ENCODE measurements at places on chromosomes 2 and 18.
A peak's percentile ranks its signal among the peaks of the same experiment; 100 is the strongest.

DNA sequence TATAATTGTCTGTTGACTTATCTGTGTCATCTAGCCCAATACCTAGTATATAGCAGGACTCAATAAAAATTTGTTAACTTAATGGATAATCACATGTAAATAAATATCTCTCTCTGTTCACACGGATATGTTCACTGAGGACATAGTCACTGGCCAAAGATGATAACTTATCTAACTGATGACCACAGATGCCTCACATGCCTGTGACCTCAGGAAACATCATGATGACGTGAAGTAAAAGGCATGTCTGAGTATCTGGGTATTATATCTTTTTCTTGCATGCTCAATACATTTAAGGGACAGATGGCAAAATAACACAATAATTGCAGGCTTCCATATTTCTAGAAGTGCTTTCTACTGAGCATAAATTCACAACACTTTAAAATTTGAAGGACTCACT is 41.4 kb upstream of the PARD3B start:
- no peak for DNase-seq

GRCh38 chr2:191148791-191149190 is 2.0 kb downstream of the STAT4 start:
- no peak for DNase-seq

DNA sequence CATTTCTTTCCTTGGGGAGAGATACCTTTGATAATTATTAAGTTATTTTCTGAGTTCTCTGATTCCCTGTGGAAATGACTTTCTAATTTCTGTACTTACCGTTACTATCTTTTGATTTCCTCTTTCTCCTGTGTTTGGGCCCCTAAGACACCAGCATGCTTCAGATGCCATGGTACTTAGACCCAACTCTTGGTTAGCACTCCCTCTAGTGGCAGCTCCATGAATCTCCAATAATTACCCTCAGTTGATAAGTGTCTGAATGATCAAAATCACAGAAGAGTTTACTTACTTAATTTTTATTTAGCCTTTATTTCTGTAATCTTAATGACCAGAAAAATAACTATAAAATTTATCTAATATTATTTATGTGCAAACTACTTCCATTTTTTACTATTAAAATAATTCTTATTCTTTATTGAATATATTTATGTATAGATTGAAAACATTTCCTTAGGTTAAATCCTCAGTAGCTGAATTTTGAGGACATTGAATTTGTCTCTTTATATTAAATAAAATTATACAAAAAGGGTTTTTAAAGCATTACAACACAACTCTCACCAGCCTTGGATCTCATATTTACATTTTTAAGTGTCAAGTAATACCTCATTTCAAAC is 300.4 kb downstream of the KCNS3 start:
- no peak for DNase-seq

DNA sequence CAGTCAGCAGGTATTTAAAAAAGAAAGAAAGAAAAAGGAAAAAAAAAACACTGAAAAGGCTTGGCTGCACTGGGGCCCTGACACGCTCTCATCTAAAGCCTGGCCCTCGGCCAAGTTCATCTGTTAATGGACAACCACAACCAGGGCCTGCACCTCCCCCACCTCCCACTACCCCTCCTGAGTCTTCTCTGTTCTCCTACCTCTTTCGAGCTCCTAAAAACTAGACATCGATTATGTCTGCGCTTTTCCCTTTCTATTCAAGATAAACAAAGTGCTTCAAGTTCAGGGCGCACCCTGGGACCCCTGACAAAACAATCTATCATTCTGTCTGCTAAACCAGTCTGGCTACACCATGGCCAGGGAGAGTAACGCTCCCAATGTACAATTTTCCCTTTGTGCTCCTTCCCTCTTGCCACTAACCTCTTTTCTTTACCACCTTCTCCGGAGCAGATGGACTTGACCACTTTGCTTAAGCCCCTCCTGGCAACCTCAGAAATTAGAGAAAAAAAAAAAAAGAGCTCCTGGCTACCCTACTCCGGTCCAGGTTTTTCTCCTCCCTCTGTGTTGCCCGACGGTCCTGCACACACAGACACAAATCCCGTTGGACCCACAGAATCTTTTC is 22.7 kb downstream of the BCL11A start:
- DNase-seq: no peak

GRCh38 chr2:53740170-53740569 is 27.4 kb upstream of the CHAC2 start:
- DNase-seq: no peak

GRCh38 chr2:180443888-180444287 is 436.8 kb upstream of the CWC22 start:
- DNase-seq: no peak

- DNase-seq: no peak
Observed at GRCh38 chr2:182585001-182585400, 131.1 kb upstream of the DNAJC10 start.

- no peak for DNase-seq
Observed at GRCh38 chr2:225895126-225895525, 495.6 kb downstream of the NYAP2 start.

DNA sequence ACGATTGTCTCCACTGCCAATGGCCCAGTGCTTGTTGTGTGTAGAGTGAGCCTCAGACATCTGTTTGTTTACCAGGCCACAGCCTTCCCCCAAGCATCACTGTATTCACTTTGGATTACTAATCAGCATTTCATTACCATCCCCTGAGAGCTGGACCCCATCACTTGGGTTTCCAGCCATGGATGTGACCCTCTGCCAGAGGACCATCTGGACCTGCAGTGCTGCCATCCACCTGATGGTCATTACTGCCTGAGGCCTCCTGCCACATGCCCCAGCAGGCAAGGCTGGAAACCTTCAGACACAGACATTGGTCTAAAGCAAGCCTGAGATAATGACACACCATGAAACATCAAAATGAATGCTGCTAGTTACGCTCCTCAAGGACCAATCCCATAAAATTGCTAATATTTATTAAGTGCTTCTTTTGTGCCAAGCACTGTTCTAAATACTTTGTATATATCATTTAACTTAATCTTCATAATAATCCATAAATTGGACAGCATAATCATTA is 2096.3 kb upstream of the CELF4 start:
- DNase-seq: no peak

- DNase-seq: no peak
Observed at GRCh38 chr2:195162918-195163317, 494.1 kb upstream of the SLC39A10 start.

GRCh38 chr18:57141208-57142129 is 5.4 kb upstream of the BOD1L2 start:
- no peak for DNase-seq

- DNase-seq: peak; percentile 79
Observed at GRCh38 chr2:234463626-234464290, 33.1 kb downstream of the ARL4C start.

- DNase-seq: no peak
Observed at GRCh38 chr2:163681745-163682144, 54.1 kb downstream of the FIGN start.

- no peak for DNase-seq
Observed at GRCh38 chr2:206435742-206436141, 7.6 kb upstream of the ADAM23 start.

- no peak for DNase-seq
Observed at GRCh38 chr2:14011190-14011589, 621.3 kb upstream of the LRATD1 start.

DNA sequence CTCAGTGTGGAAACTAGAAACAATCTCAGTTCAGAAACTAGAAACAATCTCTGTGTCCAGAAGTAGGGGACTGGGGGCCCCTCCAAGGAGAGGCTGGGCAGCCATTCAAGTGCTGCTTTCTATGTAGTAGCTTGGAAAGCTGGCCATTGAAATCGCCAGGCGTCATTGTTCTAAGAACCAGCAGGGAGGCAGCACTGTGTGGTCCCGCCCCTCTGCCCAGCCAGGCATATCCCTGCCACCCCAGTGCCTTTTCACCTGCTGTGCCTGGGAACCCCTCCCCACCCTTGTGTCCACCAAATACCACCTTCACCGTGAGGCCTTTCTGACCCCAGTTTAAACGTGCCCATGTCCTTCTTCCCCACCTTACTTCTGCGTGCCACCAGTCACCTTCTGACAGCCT is 221.6 kb downstream of the GBX2 start:
- no peak for DNase-seq

GRCh38 chr2:137823196-137823595 is 141.1 kb upstream of the HNMT start:
- DNase-seq: no peak

DNA sequence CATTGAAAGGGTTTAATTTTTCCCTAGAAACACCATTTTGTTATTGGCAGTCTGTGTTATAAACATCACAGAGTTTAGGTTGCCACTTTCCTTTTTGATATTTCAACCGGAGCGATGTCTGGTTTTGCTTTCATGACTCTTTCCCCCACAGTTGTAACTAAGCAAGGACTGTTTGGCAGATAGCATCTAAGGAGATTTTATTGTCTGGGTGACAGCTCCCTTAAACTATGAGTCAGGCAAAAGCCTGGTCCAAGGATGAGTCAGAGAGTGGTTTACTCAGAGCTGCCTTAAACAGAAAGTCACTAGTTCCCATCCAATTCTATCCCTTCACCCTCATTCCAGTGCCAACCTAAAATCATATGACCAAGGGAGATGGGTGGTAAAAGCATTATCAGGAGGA is 341.6 kb upstream of the VWC2L start:
- no peak for DNase-seq

DNA sequence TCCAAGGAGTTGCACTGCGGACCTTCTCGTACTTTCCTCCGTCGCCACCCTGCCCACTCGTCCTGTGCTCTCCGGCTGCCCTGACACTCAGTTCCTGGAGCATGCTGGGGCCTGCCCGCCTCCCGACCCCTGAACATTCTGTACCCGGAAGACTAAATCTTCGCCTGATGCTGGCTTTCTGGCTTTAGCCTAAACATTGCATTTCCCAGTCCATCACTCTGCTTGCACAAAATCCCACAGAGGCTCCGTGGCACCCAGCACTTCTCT is 550 bp upstream of the SFXN5 start:
- DNase-seq: no peak

- no peak for DNase-seq
Observed at GRCh38 chr2:237529452-237530402, 36.6 kb upstream of the PRLH start.

DNA sequence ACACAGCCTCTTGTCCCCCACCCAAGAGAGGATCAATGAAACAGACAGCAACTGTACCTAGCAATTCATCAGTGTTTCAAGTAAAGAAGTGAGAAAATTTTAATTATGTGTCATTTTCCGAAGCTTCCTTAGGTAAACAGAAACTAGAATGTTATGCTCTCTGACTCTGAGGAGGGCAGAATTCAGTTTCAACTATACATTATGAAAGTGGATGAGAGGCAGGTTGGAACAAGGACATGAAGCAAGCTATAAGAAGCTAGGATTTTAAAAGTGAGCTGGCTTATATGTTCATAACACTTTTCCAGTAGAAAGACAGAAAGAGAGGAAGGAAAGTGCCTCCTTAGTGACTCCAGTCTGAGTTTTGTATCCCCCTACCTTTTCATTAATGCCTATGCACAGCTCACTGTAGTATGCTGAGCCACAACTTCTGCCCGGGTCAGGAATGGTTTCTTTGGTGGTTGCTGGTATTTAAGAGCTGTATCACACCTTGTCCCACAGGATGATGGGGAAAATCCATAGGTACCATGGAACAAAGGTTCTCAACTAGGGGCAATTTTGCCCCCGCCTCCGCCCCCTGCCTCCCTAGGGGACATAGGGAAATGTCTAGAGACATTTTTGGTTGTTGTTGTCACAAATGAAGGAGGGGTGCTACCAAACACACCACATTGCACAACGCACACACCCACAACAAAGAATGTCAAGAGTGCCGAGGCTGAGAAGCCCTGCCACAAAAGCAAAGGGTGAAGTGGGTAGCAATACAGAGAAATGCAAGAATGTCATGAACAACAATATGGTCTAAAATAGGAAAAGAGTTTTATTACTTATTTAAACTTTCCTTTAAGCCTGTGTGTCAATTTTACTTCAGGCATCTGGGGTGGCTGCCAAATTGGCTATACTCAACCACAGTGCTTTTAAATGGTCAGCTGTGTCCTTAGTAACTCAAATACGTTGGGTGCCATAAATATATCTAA is 161.0 kb upstream of the ZFP36L2 start:
- no peak for DNase-seq

GRCh38 chr18:10076502-10077030 is 162.8 kb downstream of the VAPA start:
- DNase-seq: no peak

GRCh38 chr2:24926602-24927252 is 6.7 kb upstream of the ADCY3 start:
- no peak for DNase-seq

DNA sequence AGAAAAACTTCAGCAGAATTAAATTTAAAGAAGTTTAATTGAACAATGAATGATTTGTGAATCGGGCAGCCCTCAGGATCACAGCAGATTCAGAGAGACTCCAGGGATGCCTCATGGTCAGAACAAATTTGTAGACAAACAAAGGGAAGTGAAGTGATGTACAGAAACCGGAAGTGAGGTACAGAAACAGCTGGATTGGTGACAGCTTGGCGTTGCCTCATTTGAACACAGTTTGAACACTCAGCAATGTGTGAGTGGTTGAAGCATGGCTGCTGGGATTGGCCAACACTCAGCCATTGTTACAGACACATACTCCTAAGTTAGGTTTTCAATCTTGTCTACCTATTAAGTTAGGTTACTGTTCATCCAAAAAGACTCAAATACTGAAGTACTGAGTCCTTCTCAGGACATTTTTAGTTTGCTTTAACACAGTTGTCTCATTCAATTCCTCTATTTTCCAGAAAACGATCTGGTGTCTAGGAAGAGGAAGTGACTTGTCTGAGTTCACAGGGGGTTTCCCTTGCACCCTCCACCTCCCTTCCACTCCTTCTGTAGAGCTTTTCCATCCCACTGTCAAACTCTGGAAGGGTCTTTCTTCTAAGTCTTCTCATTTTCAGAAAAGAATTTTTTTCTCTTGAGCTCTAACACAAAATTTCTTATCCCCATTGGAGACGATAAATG is 137.9 kb downstream of the SLC4A3 start:
- DNase-seq: no peak

GRCh38 chr2:19456705-19457309 is 98.4 kb upstream of the OSR1 start:
- no peak for DNase-seq

DNA sequence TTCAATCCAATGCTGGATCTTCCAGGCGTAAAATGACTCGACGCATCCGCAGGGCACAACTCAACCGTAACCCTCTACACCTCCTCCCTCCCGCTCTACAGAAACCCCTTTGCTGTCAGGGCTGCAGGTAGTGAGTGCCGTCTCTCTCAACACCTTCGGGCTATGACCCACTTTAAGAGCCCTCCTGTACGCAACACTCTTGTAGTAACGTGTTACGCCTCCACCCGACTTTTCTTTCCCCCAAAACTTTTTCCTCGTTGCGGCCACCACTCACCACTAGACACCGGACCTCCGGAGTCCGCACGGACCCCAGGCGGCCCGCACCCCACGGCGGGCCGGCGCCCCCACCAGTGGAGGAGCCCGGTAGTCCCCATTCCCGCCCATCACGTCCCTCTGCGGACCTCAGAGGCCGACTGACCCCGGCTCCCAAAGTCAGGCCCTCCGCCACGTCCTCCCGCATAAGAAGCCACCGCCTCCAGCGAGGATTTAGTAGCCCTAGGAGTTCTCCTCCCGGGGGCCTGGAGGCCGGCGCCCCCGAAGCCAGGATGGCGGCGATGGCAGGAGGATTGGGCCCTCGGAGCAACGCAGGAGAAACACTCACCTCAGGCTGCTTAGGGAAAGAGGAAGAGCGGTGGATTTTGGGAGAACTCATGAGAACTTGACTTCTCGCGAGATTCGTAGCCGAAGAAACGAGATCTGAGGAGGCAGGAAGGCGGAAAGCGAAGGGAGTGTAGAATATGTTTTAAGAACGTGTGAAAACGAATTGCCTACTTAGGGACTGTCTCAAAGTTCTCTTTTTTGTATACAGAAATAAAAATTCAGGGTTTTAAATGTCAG is 5.0 kb upstream of the C18orf32 start:
- DNase-seq: peak; percentile 79

GRCh38 chr2:113351375-113352355 is 72.9 kb upstream of the PAX8 start:
- DNase-seq: no peak
